ENCODE measurements at places on chromosomes 16 and 17.

DNA sequence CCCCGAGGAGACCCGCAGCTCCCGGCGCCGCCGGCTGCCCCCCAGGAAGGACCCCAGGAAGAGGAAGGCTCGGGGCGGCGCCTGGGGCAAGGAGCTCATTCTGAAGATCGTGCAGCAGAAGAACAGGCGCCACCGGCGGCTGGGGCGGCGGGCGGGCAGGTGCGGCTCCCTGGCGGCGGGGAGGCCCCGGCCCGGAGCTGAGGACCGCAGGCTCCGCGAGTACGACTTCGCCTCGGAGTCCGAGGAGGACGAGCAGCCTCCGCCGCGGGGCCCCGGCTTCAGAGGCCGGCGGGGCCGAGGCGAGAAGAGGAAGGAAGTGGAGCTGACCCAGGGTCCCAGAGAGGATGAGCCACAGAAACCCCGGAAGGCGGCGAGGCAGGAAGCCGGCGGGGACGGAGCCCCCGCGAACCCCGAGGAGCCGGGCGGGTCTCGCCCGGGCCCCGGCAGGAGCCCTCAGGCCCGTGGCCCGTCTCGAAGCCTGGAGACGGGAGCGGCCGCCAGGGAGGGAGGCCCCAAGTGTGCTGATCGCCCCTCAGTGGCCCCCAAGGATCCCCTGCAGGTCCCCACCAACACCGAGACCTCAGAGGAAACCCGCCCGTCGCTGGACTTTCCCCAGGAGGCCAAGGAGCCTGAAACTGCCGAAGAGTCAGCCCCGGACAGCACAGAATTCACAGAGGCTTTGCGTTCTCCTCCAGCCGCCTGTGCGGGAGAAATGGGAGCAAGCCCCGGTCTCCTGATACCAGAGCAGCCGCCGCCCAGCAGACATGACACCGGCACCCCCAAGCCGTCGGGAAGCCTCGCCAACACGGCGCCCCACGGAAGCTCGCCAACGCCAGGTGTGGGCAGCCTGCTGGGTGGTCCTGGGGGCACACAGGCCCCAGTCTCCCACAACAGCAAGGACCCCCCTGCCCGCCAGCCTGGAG is 22.3 kb upstream of the ZFPM1 start:
- no peak for DNase-seq

DNA sequence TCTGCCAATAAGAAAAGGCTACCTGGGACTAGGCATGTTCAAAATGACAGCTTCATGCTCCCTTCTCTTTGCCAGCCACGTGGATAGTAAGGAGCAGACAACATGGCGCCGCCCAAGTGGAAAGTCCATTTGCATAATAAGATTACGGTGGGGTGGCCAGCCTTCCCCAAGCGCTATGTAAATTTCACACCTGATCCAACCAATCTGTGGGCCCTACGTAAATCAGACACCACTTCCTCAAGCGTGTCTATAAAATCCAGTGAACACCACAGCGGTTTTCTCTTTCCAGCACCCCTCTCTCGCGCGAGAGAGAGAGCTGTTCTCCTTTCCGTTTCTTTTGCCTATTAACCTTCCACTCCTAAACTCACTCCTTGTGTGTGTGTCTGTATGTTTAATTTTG is 140.3 kb upstream of the ERCC4 start:
- no peak for DNase-seq

DNA sequence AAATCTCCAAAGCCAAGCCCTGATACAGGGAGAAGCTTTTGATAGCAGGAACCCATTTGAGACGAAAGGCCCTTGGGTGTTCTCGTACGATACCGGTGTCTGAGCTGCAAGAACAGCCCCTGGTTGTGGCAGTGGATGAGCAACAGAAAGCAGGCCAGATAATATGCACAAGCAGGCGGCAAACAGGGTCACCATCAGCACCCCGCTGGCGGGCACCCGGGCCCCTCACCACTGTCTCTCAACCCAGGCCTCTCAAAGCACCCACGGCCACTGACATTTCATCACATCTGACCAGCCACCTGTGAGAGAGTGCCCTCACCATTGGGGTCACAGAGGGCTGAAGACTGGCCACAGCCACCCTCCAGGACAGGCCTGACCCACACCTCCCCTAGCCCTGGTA is 230.4 kb downstream of the C16orf78 start:
- no peak for DNase-seq

DNA sequence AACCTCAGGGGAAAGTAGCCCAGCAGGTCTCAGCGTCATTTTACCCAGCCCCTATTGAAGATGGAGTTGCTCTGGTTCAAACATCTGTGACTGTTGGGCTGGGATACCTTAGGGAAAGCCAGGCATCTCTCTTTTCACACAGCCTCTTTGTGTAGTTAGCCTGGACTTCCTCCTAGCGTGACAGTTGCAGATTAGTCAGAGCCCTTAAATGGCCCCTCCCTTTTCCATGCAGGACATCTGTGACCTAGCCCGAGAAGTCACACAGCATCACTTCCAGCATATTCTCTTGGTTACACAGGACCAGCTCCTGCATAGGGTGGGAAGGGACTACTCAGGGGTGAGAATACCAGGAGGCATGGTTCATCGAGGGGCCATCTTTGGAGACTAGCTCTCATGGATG is 375.0 kb upstream of the RBFOX1 start:
- DNase-seq, result no peak

GRCh38 chr16:49620869-49621240 is 235.1 kb downstream of the ZNF423 start:
- no peak for DNase-seq

- DNase-seq, result no peak
Observed at GRCh38 chr17:57113011-57113410, 28.0 kb downstream of the AKAP1 start.

DNA sequence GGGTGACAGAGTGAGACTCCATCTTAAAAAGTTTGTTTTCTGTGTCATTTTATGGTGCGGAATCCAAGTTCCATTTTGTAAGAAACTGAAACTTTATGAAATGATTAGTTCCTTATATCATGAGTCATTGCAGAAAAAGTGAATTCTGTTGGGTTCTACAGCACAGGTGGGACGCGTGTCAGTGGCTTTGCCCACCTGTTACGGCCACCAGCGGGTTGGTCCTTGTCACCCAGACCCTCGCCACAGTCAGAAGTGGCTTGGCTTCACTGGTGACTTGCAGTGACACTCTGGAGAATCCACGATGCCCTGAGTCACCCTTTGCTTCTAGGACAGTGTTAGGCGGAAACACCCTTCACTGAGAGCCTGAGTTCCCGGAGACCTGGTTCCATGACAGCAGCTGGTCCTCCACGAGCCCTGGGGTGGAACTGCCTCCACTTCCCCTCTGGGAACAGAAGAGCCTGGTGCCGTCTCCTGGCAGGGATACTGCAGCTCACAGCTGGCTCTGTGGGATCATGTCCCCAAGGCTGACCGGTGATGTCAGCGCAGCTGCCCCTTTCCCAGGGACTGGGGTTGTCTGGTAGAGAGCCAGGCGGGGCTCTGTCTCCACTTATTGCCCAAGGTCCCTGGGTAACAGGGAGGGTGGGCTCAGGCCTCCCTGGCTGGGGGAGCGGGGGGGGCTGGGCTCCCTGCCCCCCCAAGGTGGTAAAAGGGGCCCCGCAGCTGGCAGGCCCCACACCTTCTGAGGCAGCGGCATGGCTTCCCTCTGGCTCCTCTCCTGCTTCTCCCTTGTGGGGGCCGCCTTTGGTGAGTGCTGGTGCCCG is at the start of gene CTRB1:
Gene CTRB1 (plus strand): TSS at position 733 of the 821 bp plus-strand sequence. CDS start 20 bp downstream, at position 753.
- no peak for DNase-seq

DNA sequence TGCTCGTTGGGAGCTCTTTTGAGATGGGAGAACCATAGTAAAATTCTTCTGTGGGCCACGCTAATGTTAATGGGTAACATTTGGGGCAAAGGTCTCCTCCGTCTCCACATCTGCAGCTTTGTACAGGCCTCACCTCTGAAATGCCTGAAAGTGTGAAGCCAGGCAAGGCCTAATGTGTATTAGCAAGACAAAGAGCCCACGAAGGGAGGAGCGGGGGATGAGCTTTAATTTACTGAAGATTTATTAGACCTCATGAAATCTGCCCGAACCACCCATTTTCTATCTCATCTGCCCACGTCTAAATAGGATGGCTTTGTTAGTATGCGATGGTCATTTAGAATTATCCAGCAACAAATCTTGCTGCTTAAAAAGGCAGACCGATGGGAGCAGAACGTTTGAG is 408.9 kb downstream of the PMP22 start:
- DNase-seq, result no peak
